ENCODE measurements at places on chromosomes 11 and 22.

DNA sequence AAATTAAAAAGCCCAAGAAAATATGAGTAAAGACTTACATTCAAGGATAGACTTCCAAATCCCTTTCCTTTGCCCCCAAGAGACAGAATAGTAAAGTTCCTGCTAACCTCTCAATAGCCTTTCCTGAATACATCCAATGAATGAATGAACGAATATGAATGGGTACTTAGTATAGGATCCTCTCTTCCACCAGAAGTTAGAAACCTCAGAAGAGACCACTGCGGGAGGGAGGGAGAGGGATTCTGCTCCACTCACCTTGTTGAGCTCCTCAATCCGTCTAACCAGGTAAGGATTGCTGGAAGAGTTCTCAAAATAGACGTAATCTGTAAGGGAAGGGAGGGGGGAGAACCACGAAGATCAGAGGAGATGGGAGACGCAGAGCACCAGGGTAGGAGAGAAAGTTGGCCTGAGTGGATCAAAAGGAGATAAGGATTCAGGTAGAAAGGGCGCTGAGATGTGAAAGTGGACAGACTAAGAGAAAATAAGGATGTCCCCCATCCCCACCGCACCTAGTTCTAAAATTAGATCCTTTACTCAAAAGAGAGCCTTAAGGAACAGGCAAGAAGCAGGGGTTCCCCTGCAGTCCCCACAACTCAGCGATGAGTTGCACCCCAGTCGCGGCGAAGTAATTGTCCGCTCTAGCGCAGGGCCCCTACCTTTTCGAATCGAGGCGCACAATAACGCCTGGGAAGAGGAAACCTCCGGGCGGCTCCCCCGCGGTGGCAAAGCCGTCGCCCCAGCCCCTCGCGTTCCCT lies 1.1 kb downstream of the MTA2 start:
- no peak for DNase-seq

DNA sequence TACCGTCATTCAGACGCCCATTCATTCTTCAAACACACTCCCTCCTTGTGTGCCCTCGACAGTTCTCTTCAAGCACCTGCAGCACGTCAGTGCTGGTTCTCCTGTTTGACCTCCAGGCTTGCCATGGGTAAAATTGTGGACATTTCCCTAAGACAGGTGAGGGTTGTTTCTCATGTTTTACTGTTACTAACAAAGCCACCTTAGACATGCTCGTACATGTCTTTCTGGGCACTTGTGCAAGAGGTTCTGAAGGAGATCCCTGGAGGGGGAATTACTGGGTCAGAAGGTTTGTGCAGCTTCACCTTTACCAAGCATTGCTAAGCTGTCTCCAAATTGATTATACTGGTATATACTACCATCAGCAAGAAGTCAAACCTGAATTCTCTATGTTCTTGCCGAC lies 189.7 kb upstream of the TMEM45B start:
- no peak for DNase-seq

- no peak for DNase-seq
These were observed 495.6 kb upstream of the LRRC4C start for GRCh38 chr11:41955066-41955465.

GRCh38 chr11:100857236-100858005 lies 170.3 kb downstream of the ARHGAP42 start:
- DNase-seq, result no peak

DNA sequence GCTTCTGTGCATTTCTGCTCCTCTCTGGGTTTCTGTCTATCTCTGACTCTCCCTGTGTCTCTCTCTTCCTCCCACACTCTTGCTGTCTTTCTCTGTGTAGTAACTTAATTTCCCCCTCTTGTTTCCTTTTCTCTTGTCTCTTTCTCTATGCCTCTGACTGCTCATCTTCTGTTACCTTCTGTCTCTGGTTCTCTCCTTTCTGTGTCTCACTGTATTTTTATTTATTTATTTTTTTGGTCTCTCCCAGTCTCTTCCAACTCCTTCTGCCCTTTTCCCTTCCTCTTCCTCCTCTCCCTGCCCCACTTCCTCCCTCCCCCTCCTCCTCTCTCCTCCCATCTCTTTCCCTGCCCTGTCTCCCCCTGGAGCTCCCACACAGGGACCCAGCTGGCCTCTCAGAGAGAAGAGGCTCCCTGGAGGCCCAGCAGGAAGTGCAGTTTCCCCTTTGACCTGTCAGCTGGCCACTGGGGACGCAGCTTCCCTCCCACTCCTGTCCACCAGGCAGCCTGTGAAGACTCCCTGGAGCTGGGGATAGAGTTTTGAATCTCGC lies 38.3 kb upstream of the MYH9 start:
- DNase-seq, result no peak

- no peak for DNase-seq
These were observed 18.4 kb downstream of the EIF1AD start for GRCh38 chr11:65983589-65983987.

All from NCI-H226 (cell line).